Amniotic epithelial cell (primary cell): ENCODE measurements at places on chromosomes 11 and 22.

DNA sequence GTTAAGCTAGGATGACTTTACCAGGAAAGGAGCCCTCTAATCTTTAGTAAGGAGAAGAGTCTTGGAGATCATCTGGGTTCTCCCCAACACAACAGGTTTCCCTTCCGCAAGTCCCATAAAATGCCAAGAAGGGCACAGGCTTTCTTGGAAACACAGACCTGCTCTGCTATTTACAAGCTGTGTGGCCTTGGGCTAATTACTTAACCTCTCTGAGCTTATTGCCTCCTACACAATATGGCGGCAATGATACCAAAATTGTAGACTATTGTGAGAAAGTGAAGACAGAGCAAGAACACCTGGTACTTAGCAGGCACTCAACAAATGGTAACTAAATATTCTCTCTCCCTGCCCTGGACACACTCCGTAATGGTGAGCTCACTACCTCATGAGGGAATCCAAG lies 49.1 kb downstream of the DSCAML1 start:
- DNase-seq = no peak

GRCh38 chr11:134730561-134731212 lies 318.6 kb upstream of the B3GAT1 start:
- DNase-seq = no peak

- DNase-seq = no peak
These were observed 398.4 kb downstream of the CTTN start for GRCh38 chr11:70796648-70797227.

- DNase-seq = no peak
These were observed 23.7 kb downstream of the PAK1 start for GRCh38 chr11:77450227-77450626.

GRCh38 chr11:56950510-56950909 lies 38.2 kb upstream of the OR5AK2 start:
- no peak for DNase-seq

DNA sequence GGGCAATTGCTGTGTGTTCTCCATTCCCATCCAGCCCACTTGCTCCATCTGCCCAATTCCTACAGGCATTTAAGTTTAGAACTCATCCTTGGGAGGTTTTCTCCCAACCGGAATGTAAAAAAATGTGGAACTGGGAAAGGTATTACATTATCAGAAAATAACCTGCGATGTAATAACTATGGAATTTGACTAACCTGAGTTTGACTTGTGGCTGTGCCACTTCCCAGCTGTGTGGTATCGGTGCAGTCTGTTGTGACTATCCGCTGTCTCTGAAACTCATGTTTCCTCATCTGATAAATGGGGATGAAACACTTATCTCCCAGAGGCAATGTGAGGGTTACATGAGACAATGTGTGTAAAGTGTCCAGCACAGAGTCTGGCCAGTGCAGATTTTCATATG lies 77.6 kb downstream of the TENM4 start:
- DNase-seq = no peak

DNA sequence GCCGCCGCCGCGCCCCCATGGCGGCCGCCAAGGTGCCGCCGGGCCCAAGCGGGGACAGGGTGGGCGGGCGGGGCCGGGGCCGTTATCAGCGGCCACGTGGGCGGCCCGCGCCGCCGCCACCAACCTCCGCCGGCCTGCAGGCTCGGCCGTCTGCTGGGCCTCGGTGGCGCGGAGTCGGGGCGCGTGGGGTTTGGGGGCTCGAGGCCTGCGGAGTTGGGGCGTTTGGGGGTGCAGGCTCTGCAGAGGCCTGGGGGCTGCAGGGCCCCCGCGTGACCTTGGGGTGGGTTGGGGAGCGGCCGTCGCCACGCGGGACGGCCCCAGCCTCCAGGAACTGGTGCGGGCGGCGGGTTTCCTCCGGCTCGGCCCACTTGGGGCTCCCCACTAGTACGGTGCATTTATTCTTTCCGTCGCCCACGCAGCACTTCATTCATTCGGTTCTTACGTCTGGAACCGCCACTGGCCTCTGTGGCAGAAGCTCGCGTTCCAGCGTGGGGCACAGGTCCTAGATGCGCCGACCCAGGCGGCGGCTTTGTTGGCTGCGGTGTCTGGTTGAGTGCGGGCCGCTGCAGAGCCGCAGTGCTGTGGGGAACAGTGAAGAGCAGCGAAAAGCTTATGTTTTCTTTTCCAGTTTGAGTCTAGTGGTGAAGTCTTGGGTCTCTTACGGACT lies 740 bp upstream of the TRMT2A start:
- peak; percentile 13 for DNase-seq

- no peak for DNase-seq
These were observed 101.0 kb downstream of the SNX19 start for GRCh38 chr11:130815097-130815802.

- no peak for DNase-seq
These were observed 7.5 kb downstream of the ELMOD1 start for GRCh38 chr11:107598225-107599139.

DNA sequence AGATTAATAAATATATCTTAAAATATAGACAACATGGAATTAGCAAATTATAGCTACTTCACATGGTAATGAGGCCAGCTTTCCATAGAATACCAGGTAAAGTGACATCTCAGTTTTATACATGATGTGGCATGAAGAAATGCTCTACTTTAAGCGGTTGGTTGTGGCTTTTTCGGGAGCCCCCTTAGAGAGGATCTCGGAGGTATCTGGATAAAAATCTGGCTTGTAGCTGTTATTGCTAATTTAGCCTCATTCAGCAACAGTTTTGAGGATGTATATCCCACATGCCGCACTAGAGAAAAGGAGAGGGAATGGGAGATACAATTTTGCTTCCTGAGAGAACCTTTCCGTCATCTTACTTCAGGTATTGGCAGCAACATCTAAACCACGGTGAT lies 24.0 kb upstream of the TOP3B start:
- DNase-seq = no peak

GRCh38 chr22:23038334-23038642 lies 32.0 kb upstream of the GNAZ start:
- DNase-seq = no peak

DNA sequence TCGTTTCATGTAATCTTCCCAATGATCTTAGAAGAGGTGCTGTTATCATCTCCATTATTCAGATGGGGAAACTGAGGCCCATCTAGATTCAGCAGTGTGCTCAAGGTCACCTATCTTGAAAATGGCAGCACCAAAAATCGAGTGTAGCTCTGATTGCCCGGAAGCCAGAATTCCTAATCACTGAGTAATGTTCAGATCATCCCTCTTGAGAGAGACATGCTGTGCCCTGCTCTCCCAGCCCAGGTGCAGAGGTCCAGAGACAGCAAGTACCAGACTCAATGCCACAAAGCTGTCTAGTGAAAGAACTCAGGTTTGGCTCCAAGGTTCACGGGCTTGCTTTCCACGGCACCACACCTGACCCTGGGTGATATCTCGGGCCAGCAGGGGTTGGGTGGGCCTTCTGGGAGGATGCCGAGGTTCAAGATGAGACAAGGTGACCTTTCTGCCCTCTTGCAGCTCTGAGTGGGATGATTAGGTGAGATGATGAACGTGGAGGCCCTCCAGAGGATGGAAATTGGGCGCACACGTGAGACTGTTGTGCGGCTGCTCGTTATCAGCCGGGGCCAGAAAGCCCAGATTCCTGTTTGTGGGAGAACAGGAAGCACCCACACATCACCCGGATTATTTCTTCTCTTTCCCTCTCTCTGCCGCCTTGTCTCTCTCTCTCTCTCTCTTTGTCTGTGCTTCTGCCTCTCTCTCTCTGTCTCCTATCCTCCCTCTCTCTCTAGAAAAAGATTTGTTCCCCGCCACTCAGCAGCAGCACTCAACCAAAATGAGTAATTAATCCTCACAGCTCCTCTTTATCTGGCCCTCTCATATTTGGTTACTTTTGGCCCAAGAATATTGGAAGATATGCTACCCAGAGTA lies 19.0 kb upstream of the RASD2 start:
- DNase-seq = peak; percentile 31

GRCh38 chr11:15123849-15124248 lies 9.1 kb downstream of the INSC start:
- DNase-seq = peak; percentile 73

DNA sequence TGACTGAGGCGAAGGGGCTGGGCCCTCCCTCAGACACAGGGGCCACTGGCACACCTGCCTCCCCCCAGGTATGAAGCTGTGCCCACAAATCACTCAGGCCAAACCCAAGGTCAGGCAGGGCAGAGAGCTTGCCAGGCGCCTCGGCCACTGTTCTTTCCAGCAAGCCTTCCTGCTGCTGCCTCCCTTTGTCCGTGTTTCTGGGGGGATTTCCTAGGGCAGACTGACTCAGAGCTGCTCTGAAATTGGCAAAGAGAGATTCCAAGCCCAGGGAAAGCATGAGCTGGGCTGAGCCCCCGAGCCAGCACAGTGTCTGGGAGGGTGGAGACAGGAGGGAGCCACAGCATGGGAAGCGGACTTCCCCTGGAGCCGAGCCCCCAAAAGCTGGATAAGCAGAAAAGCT lies 33.2 kb downstream of the PPP2R1B start:
- DNase-seq = peak; percentile 80

GRCh38 chr11:6196396-6196795 lies 2.6 kb upstream of the OR52W1 start:
- DNase-seq = peak; percentile 44

- DNase-seq = no peak
These were observed 168.6 kb upstream of the E2F8 start for GRCh38 chr11:19409307-19409706.

- DNase-seq = no peak
These were observed 229.6 kb downstream of the SWAP70 start for GRCh38 chr11:9893474-9893873.

- DNase-seq = no peak
These were observed 38.9 kb downstream of the MUC2 start for GRCh38 chr11:1113405-1114201.

- no peak for DNase-seq
These were observed 90.6 kb downstream of the DSCAML1 start for GRCh38 chr11:117706322-117706814.
